ENCODE measurements at places on chromosomes 5 and 9.

DNA sequence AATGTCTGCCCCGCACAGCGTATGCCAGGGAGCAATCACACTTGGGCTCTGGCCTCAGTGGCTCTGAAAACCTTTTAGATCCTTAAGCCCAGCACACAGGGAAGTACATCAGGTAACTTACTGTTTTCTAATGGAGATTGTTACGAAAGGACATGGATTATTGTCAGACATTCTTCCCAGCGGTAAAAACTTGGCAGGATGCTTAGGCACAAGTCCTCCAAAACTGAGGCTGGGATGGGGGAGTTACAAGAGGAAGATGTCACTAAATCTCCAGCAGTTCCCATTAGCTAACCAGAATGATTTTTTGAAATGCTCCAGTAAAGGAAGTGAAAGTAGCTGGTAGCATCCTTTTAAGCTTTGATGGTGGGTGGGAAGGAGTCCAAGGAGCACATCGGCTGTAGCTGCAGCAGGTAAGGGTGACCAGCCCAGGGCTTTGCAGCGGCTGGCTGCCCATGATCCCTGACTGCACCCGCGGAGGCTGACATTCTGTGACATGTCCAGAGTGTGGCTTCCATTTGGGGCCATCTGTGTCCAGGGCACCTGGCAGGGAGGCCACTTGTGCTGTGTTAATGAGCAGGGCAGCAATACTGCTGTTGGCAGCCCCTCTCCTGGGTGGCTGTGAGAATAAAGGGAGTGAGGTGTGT is 165.8 kb downstream of the GADD45G start:
- no peak for ATAC-seq

- no peak for ATAC-seq
Measured at GRCh38 chr9:23412458-23412857, 413.6 kb downstream of the ELAVL2 start.

- ATAC-seq: no peak
Measured at GRCh38 chr5:167575330-167575729, 716.1 kb upstream of the WWC1 start.

GRCh38 chr5:140011297-140011802 is 31.7 kb downstream of the NRG2 start:
- no peak for ATAC-seq

DNA sequence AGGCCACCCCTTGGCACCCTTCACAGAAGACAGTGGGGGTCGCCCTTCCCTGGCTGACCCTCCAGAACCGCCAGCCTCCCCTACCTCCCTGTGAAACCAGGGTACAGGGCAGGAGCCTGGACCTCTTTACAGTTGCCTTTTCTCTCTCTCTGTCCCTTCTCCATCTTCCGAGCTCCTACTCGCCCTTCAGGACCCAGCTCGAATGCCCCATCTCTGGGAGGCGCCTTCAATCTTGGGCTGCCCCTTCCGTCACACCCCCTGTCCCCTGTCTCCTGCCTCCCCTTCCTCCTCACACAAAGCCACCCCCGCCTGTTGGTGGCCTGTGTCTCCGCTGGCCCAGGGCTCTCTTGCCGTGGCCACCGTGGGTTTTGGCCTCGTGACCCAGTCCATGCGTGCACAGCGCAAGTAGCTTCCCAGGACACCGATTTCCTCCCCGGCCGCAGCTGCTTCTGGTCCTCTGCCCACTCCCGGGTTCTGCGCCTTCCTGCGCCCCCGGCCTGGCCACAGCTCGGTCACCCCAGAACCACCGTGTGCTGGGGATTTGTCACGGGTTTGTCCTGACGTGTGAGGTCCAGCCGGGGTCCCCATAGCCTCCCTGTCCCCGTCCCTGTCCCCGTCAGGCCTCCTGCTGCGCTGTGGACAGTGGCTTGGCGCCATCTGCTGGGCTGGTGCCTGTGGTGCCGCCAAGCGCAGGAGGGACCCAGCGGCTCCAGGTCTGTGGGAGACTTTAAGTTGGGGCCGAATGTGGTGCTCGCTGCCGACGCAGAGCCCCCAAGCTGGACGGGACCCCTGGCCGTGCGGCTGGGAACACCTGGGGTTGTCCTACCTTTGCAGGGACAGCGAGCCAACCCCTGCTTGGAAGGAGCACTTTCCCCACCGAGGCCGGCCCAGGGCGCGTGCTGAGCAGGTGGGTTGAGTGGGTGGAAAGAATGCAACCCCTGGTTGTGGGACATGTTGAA is 4.0 kb upstream of the TMEM250 start:
- peak; percentile 72 for ATAC-seq

GRCh38 chr9:84239343-84239742 is 101.2 kb downstream of the SLC28A3 start:
- no peak for ATAC-seq

GRCh38 chr5:149113669-149114068 is 27.6 kb upstream of the ABLIM3 start:
- ATAC-seq: peak; percentile 39

GRCh38 chr5:179822444-179822990 is 1.8 kb downstream of the SQSTM1 start:
- no peak for ATAC-seq

DNA sequence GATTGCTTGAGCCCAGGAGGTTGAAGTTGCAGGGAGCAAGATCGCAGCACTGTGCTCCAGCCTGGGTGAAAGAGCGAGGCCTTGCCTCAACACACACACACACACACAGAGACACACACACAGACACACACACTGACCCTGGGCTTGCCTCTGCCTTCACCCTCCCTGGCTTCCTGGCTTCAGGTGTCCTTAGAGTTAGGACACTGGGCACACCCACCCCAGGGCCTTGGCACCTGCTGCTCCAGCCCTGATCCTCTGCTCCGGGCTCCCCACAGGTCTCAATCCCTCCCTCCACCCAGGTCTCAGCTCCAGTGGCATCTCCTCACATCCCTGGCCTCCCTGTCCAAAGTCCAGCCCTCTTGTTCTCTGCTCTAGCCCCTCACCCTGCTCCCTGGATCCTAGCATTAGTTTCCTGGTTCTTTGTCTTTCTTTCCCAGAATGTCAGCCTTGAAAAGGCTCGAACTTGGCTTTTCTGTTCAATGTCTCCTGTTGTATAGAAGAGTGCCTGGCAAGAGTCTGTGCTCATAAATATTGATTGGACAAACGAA is 212.9 kb downstream of the C9orf50 start:
- ATAC-seq: no peak

GRCh38 chr5:126422994-126423788 is at the start of gene GRAMD2B:
GRAMD2B (plus strand) TSS chr5:126423409; CDS start chr5:126423607, 198 bp downstream.
- peak; percentile 95 for ATAC-seq

- ATAC-seq: peak; percentile 46
Measured at GRCh38 chr5:43192558-43193180, 644 bp downstream of the NIM1K start.

- no peak for ATAC-seq
Measured at GRCh38 chr5:80961376-80962281, 1.5 kb downstream of the RASGRF2 start.

- no peak for ATAC-seq
Measured at GRCh38 chr5:136128481-136128880, 4.2 kb upstream of the SMAD5 start.

DNA sequence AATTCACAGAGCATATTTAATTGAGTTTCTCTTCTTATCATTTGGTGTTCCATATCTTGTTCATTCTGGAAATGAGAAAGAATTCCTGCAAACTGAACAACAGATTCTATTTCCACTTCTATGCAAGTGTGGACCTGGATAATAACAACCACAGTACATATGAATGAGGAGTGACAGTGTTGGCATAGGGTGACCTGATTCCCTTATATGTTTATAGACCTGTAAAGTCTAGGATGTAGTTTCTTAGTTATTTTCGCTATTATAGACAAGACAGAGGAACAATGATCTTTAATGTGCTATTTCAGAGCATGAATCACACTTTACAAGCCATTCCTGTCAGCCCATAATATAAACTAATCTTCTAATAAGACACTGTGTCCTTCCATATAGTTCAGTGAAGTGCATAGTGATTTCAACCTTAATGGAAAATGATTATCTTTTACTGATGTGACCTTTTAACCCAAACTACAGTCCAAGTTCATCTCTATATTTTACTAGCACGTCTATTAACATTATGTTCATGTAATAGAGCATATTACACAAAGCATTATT is 88.2 kb upstream of the FAM174A start:
- ATAC-seq: peak; percentile 42

GRCh38 chr9:27154908-27155307 is 45.9 kb downstream of the TEK start:
- ATAC-seq: peak; percentile 91

DNA sequence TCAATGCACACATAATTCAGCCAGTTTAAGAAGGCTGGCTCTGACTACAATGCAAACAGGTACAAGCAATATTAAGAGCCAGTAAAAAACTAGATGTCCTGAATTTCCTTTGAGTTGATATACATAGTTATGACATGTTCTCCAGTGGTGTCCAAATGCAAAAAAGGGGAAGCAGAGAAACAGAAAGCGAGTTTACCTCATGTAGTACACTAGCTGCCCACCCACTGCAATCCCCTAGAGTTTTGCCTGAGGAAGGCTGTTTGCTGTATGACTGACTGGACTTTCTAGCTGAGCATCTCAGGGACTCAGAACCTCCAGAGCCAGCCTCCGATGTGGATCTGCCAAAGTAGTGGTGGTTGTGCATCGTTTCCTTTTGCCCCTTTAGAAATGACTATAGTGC is 44.8 kb upstream of the SLC1A3 start:
- ATAC-seq: no peak

- peak; percentile 64 for ATAC-seq
Measured at GRCh38 chr5:147464211-147464610, 45.7 kb downstream of the DPYSL3 start.

DNA sequence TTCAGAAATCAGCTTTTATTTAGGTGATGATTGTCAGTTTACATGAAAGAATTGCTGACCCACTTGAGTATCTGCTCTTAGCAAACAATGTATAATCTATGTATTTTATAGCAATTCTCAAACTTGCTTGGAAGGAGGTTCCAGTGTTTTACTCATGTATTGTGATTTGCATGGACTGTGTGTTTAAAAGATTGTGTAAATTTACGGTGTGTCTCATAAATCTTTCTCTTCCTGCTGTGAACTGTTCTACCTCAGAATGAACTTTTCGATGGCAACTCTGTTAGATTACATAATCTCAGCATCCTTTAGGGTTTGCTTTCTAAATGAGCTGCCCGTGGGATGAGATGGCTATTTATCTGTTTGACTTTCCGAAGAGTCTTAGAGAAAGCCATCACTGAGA is 122.5 kb downstream of the MEF2C start:
- no peak for ATAC-seq

- ATAC-seq: no peak
Measured at GRCh38 chr9:86036555-86036954, 62.8 kb downstream of the GOLM1 start.

DNA sequence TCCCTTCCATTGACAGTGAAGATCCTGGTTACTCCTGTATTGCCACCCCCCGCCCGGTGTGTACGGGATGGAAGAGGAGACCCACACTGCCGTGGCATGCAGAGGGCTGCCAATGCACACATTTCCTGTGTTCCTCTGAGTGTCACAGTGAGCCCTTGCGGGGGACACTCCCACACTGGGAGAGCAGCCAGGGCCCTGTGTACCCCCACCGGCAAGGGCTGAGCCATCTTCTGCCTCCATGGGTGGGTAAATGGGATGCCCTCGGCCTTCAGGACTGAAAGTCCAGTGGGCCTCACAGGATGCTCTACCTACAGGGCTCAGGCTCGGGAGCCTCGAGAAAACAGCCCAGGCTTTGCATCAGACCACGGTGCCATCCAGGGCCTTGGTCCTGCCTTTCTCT is 18.1 kb downstream of the IRX1 start:
- no peak for ATAC-seq

GRCh38 chr9:36911037-36911436 is 123.0 kb downstream of the PAX5 start:
- ATAC-seq: no peak

GRCh38 chr5:172670005-172670402 is 28.9 kb downstream of the NEURL1B start:
- ATAC-seq: no peak

GRCh38 chr9:118162716-118163115 is 458.5 kb downstream of the TLR4 start:
- ATAC-seq: no peak

- ATAC-seq: peak; percentile 63
Measured at GRCh38 chr9:125829743-125830142, 82.6 kb downstream of the PBX3 start.

All from SK-N-SH treated with all-trans-retinoic acid at 6 μM for 48 hours (cell line).